ENCODE measurements at places on chromosomes 1 and 21. TPM values are rescaled to one million over a fixed set of nuclear protein-coding genes. Genes with fewer than 3 reads are reported as not detected.

Gene RHD
- not detected for total RNA-seq

Gene ASCL5
- total RNA-seq = not detected

Gene DISP3
- total RNA-seq = not detected

Gene MCOLN3
- total RNA-seq = 0.16 TPM

Gene TMEM52
- 0.87 TPM for total RNA-seq

Gene FAM167B
- total RNA-seq = 0.19 TPM

Gene RNU1-1
- 294 TPM for total RNA-seq

Gene PGLYRP3
- not detected for total RNA-seq

Gene PLA2G2D
- total RNA-seq = not detected

Gene KLHDC7A
- not detected for total RNA-seq

Gene TGFB2
- total RNA-seq = 7.4 TPM

DNA sequence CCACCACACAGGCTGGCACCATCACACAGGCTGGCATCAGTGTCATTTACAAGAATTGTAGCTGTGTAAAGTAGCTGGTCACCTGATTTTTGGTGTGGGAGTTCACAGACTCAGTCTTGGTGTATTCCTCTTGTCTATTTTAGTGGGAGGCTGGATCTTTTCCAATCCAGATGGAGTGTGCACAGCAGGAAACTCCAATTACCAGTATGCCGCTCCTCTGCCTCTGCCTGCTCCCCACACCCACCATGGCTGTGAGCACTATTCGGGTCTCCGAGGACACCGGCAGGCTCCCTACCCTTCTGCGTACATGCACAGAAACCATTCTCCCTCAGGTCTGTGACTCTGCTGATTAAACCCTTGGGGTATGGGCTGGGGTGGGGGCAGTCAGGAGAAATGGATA is 24.2 kb downstream of the TBX19 start:
- peaks cover 16% of the 10 kb centered on the region for H3K4me1 ChIP-seq
- no peak overlapping the region for H3K27ac ChIP-seq
- H3K4me3 ChIP-seq = no peak overlapping the region
- no peak for DNase-seq
- no peaks in the 10 kb centered on the region for H3K27me3 ChIP-seq

DNA sequence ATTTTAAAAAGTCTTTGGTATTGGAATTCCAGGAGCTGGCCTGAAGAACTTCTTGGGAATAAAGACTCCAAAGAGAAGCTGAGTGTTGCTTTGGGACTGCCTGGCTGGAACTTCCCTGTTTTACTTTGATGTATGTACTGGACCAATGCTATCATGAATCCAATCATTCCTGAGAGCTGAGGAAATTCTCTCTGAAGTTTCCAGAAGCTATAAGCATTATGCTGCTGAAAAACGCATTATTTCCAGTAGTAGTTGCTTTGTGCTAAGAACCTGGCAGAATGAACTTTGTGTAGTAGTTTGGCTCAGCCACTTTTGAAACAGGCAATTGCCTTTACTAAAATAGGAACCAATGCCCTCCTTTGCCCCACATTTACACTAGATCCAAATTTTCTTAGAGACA is 260.7 kb downstream of the HLX start:
- DNase-seq = no peak
- H3K36me3 ChIP-seq = no peaks in the 10 kb centered on the region
- H3K4me1 ChIP-seq = no peaks in the 10 kb centered on the region
- H3K27ac ChIP-seq = no peak overlapping the region
- no peak overlapping the region for H3K4me3 ChIP-seq

GRCh38 chr1:3852711-3853485 is 4.1 kb downstream of the CEP104 start:
- no peak overlapping the region for H3K27ac ChIP-seq
- DNase-seq = no peak
- peaks cover 14% of the 10 kb centered on the region for H3K4me1 ChIP-seq
- no peak overlapping the region for H3K4me3 ChIP-seq
- H3K27me3 ChIP-seq = no peaks in the 10 kb centered on the region

- H3K27me3 ChIP-seq = no peaks in the 10 kb centered on the region
- H3K4me1 ChIP-seq = no peaks in the 10 kb centered on the region
- H3K36me3 ChIP-seq = no peaks in the 10 kb centered on the region
- no peak overlapping the region for H3K27ac ChIP-seq
Observed at GRCh38 chr1:181704546-181704945, 221.2 kb downstream of the CACNA1E start.

DNA sequence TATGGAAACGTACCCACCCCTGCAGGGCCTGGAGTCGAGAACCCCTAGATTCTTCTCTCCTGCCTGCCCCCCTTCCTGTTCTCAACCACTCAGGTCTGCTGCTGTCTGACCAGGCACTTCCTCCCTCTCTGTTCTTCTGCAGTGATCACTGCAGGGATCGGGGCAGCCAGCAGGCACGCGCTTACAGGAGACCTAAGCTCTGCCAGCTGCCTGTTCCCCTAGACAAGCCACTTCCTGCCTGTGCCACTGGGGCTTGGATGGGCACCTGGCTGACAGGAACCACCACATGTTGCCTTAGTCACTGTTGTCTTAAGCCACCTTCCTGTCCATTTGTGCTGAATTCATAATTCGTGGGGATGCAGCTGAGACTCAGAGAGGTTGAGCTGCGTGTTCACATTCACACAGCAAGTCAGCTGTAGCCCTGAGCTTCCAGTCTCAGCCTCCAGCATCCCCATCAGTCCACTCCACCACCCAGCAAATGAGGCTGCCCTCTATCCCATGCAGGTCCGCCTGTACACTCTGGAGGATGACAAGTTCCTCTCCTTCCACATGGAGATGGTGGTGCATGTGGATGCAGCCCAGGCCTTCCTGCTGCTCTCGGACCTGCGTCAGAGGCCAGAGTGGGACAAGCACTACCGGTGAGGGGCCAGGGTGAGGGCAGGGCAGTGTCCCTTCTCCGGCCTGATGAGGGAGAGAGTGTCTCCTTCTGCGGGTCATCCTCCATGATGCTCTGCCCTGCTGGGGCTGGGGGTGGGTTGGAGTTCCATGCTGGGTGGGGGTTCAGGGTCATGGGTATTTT is 18.6 kb downstream of the FAM151A start:
- no peak for DNase-seq
- H3K27me3 ChIP-seq = no peaks in the 10 kb centered on the region
- H3K4me3 ChIP-seq = no peak overlapping the region
- H3K36me3 ChIP-seq = no peaks in the 10 kb centered on the region

DNA sequence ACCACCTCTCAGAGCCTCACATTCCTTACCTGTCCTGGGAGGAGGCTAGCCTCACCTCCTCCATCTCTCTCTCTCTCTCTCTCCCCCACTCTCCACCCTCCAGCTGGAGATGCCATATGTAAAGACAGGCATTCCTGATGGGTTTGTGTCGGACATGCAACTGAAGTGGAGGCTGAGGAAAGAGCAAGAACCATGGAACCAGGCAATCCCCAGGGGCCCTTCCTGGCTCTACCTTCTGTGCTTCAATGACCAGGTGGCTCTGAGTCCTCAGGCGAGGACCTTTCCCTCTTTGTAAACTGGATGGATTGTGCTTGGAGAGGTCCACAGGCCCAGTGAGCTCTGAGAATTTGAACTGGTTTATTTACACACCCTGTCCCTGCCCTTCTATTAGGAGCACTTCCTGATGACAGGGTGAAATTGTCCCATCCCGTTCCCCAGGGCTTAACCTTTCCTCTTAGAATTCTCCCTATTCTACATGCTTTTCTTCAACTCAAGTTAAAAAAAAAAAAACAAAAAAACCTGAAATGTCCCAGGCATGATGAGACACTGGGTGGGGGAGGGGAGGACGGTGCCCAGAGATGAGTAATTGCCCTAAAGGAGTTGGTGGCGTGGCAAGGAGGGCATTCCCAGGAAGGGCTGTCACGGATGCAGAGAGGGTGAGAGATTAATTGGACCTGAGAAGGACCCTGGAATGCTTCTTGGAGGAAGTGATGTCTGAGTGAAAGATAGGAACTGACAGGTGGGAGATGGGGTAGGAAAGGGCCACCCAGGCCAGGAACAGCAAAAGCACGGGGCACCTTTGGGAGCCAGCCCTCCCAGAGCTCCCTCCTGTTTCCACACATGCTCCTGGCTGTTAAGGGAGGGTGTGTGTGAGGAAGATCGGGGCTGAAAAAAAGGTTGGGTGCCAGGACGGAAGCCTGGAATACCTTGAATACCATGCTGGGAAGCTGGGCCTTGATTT is 50.2 kb upstream of the WASF2 start:
- peak; percentile 96 for DNase-seq
- peaks cover 64% of the 10 kb centered on the region for H3K4me1 ChIP-seq

GRCh38 chr1:69814926-69815325 is 247.2 kb downstream of the LRRC7 start:
- H3K27ac ChIP-seq = no peak overlapping the region
- H3K4me3 ChIP-seq = no peak overlapping the region
- no peaks in the 10 kb centered on the region for H3K36me3 ChIP-seq
- no peaks in the 10 kb centered on the region for H3K4me1 ChIP-seq
- DNase-seq = no peak
- H3K27me3 ChIP-seq = no peaks in the 10 kb centered on the region

- peaks cover 56% of the 10 kb centered on the region for H3K4me1 ChIP-seq
- H3K4me3 ChIP-seq = peak overlapping the region; percentile 6
Observed at GRCh38 chr1:24705260-24706073, 39.8 kb upstream of the CLIC4 start.

DNA sequence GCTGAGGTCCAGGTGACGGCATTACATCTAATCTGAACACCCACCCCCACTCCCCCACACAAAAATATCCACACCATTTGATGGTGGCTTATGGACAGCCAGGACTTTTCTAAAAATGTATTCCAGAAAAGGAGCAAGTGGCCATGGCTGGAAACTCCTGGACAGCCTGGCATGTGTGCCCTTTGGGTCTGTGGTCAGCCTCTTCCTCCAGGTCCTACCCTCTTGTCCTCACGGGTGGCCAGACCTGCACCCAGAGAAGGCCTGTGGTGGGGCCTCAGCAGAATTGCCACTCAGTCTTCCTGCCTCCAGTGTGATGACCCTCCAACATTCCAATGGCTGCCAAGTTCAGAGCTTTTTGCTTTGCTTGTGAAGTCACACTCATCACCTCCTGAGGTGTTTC is 600.6 kb downstream of the AJAP1 start:
- H3K4me3 ChIP-seq = no peak overlapping the region
- DNase-seq = no peak
- H3K36me3 ChIP-seq = no peaks in the 10 kb centered on the region
- no peaks in the 10 kb centered on the region for H3K27me3 ChIP-seq
- H3K4me1 ChIP-seq = no peaks in the 10 kb centered on the region

DNA sequence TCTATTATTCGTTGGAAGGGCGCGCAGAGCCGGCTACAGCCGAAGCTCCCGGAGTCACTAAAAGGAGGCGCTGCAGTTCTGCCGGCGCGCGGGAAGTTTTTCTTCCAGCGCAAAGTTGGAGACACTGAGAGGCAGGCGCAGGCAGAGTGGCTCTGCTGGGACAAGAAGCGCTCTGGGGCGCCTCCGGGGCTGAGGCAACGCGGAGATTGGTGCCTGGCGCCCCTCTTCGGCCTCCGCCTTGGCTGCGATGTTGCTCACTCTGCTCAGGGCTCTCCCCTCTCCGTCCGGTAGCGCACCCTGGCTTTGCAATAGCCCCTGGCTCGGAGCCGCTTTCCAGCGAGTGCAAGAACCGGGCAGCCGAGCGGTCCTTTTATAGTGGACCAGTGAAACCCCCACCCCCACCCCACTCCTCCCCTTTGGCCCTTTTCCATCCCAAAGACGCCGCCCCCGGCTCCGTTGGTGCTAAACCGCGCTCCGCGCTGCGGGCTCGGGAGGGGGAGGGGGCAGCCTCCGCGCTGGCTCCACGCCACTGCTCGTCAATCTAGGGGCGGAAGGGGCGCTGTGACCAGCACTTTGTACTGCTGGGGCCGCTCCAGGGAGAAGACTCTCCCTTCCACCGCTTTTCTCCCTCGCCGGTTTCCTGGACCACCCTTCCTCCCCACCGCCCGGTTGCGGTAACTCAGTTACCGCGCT is at the start of gene ADAMTS1:
Gene ADAMTS1, minus strand, starts transcription at position 344 of the 693 bp plus-strand sequence. CDS start 455 bp downstream, outside the sequence.
- no peaks in the 10 kb centered on the region for H3K27me3 ChIP-seq
- peak; percentile 93 for DNase-seq
- H3K27ac ChIP-seq = peak within 1 kb of the TSS; percentile 78
- peak within 1 kb of the TSS; percentile 77 for H3K4me3 ChIP-seq
- peaks cover 24% of the 10 kb centered on the region for H3K4me1 ChIP-seq

DNA sequence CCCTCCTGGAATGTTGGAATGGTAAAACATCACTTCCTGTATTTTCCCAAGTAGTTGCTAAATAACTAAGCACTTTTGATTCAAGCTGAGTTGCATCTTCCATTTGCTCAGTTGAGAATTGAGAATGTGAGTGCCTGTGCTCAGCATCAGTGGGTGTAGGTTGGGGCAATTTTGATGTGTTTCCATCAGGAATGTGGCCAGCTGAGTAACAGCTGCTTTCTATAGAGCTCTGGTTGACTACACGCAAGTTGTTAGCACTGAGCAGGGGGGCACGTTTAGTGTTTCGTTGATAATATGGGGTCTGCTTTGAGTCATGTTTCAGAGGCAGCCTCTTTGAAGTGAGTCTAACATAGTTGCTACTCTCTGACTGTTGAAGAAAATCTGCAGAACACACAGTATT is 41.5 kb downstream of the LRRC53 start:
- H3K27ac ChIP-seq = no peak overlapping the region
- H3K36me3 ChIP-seq = no peaks in the 10 kb centered on the region
- no peak overlapping the region for H3K4me3 ChIP-seq
- DNase-seq = no peak
- H3K27me3 ChIP-seq = no peaks in the 10 kb centered on the region

DNA sequence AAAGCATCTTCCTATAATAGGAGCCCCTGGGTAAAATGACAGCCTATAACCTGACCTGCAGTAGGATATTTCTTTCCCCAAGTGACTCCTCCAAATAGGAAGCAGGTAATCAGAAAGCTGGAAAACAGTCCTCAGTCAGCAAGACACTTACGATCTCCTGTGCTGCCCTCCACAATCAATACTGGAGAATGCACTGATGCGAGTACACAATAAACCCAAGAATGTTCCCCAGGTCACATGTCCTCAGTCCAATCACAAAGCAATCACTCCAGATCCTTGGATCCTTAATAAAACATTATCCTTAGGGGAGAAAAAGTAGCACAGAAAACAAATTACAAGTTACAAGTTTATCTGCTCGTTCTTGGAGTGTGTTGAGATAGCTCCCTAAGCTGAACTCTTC is 233.1 kb downstream of the SLC45A1 start:
- H3K4me3 ChIP-seq = no peak overlapping the region
- no peak for DNase-seq
- no peaks in the 10 kb centered on the region for H3K27me3 ChIP-seq
- H3K27ac ChIP-seq = no peak overlapping the region
- H3K36me3 ChIP-seq = peaks cover 12% of the 10 kb centered on the region
- 0 out of 2 replicates have a peak, but pooled peaks cover 9% of the 10 kb centered on the region for H3K4me1 ChIP-seq

DNA sequence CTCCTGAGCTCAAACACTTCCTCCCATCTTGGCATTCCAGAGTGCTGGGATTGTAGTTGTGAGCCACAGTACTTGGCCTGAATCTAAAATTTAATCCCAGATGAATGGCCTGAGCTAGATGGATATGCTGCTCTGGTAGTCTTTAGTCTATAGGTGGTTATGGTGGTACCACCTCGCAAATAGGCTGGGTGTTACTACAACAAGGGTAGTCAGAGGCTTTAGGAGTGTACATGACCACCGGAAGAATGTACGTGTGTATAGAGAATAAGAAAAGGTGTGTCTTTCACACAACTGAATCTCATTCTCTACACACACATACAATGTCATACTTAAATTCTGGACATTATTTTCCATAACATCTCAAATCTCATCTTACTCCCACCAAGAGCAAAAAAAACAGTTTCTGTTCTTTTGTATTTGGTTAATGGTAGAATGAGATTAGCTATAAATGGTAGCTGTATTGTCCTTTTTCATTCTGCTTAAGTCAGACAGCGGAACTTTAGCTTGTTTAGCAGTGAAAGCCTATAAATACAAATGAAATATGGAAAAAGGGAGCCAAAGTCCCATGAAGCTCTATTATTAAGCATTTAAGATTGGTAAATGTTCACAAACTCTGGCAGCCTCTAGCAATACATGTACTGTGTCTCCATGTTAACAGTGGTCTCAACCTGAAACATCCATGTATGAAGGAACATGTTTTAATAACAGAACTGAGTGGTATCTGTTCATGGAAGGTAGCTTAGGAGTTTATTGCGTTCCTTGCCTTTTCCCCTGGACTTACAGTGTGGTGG is 16.2 kb downstream of the CAP1 start:
- DNase-seq = no peak
- H3K27me3 ChIP-seq = no peaks in the 10 kb centered on the region

Data from SJSA1 (cell line).